ENCODE measurements at places on chromosomes 12 and 14.

- DNase-seq, result no peak
Observed at GRCh38 chr12:108561852-108562347, 496 bp upstream of the ISCU start.

DNA sequence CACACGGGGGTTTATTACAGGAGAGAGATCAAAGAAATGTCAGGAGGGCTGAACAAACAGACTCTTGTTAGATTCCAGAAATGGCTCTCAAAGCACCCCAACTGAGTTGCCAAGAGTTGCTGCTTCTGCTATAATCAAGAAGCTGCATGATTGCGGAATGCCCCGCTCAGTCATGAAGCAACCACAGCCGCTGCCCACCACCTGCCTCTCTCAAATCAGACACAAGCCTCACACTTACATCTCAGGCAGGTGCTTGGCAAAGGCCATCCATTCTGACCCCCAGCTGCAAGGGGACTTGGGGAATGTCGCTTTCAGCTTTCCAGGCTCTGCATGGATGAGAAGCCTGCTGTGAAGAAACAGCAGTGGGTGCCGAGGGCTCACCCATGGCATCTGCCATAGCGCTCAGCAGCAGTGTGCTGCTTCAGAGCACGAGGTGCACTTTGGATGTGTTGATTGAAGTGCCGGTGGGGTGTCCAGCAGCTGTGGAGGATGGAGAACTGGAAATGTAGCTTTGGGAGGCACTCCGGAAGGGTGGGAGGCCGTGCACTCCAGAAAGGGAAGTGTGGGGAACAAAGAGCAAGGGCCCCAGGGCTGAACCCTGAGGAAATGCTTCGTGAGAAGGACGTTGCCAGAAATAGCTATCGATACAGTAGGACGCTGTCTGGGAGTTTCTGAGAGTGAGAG lies 37.7 kb downstream of the LRRC74A start:
- DNase-seq, result no peak

DNA sequence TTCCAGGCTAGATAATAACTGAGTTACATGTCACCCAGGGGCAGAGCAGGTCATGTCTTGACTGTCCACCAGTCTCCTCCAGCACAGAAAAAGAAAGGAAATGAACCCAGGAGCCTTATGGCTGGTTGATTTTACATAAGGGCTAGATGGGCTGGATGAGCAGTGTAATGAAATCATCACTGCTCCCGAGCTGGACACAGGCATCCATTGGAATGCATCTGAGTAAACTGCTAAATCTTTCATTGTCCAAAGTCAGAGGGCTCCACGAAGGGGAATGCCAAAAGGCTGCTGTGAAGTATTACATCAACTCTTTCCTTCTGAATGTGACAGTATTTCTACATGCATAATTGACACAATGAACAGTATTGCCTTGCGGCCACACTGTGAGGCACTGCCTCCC lies 30.1 kb upstream of the TSPAN11 start:
- DNase-seq, result no peak

DNA sequence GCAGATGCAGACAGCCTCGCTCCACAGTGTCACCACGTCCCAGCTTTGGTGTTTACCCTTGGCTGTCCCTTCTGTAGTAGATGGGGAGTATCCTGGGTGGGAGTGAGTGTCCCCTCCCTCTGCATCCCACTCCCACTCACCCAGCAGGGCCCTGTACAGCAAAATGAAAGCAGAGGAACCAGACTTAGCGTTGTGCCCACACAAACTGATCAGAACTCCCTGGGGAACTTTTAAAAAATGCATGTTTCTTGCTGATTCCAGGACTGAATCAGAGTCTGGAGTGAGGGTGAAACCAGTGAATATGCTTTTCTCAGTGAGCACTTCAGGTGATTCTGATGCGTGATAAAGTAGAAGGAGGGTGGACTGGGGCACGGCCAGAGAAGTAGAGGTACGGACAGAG lies 2.9 kb downstream of the ACVRL1 start:
- DNase-seq, result peak; percentile 79

- DNase-seq, result no peak
Observed at GRCh38 chr12:80170915-80171314, 71.6 kb downstream of the OTOGL start.

Measured in hepatic stellate cell (primary cell).